ENCODE measurements at places on chromosomes 1 and 21.
A peak's percentile ranks its signal among the peaks of the same experiment; 100 is the strongest.

DNA sequence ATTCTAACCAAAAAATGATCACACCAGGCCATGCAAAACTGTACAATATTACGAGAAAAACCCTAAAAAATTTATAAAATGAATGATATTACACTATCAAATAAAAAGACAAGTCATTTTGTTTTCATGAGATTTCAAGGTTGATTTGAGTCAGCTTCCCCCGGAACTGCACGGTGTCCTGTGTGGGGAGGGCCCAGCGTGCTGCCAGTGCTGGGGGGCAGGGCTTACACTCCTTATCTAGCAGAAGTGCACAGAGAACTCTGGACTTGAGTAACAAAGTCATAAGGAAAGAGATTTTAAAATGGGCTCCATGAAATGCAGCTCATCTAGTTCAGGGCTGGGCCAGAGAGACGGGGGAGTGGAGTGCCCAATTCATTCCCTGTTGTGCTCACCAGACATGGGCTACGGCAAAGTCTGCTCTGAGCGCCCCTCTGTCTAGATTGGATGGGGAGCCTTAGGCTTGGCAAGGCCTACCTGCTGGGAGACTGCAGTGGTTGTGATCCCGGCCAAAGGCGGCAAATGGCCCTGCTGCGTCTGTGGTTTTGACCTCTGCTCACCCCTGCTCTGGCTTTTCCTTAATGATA lies 50.1 kb downstream of the COQ8A start:
- no peak for DNase-seq

DNA sequence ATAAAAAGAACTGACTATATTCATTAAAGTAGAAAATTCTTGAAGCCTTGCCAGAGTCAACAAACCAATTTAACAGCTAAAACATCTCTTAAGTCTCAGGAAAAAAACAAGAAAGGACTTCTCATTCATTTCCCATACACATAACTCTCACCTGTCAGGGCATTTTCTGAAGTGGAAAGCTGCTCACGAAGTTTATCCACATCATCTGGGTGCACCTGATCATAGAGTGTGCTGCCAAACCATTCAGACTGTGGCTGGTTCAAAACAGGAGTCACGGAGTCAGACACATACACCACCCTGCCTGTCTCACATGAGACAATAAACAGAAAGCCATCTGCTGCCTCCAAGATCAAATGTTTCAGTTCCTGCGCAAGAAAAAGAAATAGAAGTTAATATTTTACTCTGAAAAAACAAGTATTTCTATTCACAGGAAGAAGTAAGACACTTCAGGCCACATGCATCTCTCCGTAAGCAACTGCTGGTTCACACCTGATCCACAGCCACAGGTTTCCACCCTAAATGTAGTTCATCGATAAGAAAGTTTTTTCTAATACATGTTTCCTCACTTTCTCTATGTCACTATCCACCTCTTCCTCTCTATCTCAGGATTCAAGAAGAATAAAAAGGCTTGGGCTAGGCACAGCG lies 28.2 kb upstream of the CTSK start:
- no peak for DNase-seq

- no peak for DNase-seq
These were observed 8.4 kb upstream of the VCAM1 start for GRCh38 chr1:100710906-100711682.

DNA sequence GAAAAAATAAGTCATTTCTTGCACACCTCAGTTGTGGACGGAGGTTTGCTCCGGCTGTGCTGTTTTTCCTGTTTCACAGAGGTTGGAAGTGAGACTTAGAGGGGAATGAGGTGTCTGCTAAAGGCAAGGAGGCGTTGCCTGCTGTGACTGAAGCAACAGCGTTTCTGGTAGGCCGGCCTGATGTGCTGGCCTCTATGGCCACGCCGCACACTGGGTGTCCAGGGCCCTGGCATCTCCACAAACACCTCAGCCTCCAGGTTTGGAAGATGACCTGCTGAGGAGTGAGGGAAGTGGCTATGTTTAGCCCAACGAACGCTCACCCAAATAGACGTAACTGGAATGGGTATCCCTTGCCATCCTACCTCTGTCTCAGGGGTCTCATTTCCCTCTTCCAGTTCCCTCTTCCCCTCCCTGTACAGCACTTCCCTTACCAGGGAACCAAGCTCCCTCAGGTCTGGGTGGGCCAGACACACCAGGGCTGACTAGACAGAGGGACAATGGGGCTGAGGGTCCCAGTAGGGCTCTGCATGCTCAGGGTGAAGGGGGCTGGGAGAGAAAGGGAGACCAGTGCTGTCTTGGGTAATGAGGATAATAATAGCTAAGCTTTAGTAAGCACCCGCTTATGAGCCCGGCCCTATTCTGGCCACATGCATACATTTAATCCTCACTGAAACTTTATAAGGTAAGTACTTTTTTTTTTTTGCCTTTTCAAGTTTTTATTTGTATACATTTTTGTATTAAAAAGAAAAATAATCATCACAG lies 11.9 kb downstream of the CACNA1S start:
- DNase-seq: no peak

DNA sequence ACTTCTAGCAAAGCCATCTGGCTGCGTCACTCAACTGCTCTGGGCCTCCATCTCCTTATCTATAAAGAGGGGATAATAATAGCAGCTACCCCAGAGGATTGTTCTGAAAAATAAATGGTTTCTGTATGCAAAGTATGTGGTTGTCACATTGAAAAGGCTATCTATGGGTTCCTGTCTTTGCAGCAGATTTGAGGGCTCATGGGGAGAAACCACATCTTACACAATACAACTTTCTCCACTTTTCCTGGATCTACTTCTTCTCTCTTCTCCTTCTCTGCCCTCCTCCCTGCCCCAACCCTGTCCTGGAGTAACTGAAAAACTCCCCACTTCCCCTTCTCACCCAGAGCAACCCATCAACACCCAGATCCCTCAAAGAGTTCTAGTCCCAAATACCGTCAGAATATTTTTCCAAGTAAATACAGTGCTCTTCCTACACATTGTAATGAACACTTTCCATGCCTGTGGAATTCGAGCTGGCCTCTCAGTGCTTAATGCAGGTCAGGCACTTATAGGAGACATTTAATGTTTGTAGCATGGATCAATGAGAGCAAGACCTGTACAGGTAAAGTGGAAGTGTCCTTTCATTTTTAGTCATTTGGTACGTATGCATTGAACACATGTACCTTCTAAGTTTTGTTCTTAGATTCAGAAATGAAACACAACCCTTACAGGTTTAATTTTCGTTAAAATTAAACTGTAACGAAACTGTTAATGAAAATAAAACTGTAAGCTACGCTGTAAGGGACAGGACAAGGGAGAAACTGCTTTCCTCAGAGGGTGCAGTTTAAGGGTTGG lies 131.9 kb downstream of the AK5 start:
- peak; percentile 79 for DNase-seq

DNA sequence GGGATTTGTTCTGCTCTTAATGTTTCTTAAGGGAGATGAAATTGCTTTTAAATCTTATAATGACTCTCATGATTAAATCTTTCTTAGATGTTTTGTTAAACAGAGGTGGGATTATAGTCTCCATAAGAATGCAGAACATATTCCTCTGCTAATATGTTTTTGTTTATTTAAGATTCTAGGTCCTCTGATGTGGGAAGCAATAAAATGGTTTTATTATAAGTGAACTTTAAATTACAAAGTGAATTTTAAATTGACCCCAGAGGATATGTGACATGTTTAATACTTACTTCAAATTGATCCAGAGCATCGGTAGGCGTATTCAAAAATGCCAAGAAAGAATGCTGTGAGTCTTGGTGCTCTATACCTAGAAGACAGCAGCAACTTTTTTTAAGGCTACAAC lies 129.4 kb downstream of the COQ8A start:
- no peak for DNase-seq

DNA sequence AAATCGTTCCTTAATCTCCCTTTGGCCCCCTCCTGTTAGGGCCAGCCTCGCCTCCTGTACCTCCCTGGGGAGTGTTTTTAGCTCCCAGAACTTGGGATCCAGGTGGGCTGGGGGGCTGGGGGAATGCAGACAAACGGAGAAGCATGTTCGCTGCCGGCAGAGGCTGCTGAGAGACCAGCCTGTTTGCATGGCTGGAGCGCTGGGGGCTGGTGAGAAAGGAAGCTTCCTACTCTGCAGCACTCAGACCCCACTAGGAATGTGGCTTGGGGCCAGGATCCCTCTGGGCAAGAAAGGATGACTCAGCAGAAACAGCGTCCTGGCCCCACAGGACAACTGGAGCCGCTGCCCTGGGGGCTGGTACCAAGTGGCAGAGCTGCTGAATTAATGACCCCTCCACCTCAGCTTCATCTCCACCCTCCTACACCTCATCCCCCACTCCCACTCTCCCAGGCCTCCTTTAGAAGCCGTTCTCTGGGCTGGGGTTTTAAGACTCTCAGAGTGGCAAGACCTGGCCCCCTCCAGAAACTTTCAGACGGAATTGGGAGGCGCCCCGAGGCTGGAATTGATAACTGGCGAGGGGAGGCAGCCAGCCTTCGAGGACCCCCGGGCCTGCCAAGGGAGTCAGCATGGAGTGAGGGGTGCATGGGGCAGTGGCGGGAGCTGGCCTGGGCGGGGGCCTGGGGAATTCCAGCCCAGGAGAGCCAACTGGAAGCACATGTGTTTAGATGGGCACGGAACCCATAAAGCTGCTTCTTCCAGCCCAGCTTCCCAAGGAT lies 28.5 kb upstream of the EPS8L3 start:
- DNase-seq: no peak

- no peak for DNase-seq
These were observed 146.6 kb downstream of the ZNF281 start for GRCh38 chr1:200263203-200263602.

- no peak for DNase-seq
These were observed 52.2 kb downstream of the DMRTB1 start for GRCh38 chr1:53511323-53511932.

DNA sequence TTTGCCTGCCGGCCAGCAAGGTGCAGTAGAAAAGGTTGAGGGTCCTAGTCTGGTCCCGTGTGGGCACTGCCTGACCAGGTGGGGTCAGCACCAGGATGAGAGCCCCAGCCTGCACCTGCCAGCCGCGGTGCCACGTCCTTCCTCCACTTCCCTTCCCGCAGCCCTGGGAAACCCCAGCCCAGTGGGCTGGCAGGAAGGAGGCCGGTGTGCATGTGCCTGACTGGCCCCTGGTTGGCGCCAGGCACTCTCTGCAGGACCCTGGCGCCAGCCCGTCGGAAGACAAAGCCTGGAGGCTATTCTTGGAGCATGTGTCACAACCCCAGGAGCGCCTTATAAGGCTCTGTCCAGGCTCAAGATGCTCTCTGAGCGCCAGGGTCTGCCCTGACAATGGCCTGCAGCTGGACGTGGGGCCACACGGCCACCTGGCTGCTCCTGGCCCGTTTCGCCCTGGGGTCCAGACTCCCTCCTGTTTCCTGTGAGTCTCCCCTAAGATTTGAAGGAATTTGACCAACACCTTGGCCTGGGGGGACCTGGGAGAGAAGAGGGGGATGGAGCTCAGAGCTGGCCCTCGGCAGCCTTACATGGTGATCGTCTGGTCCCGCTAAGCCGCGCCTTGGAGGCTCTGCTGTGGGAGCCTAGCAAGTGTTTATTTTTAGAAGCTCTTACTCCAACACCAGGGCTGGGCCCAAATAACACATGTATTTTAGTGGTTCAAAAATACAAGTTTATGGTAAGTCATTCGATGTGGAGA lies 31.9 kb upstream of the POFUT2 start:
- no peak for DNase-seq

Data from SIG-M5 (cell line).